ENCODE measurements at places on chromosomes 13 and 19.

GRCh38 chr13:50537029-50537428 is 306.5 kb downstream of the DLEU7 start:
- no peak for DNase-seq

GRCh38 chr13:43095771-43096719 is 72.7 kb downstream of the DNAJC15 start:
- no peak for DNase-seq

GRCh38 chr19:55433292-55433691 is 9.8 kb downstream of the SHISA7 start:
- no peak for DNase-seq

DNA sequence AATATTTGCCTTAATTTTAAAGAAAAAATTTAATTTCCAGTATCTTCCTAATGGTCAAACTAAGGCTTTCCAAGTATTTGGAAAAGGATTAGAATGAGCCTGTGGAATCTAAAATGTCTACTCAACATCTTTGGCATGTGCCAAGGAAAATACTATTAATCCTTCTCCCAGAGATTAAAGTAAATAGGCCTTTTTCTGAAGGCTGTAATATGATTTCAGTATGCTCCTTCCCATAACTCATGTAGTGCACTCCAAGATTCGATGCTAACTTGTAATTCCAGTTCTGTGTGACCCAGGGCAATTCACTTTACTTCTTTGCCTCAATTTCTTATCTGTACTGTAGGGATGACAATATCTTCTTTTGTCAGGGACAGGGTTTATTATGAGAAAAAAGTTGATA is 196.9 kb downstream of the ZIC5 start:
- DNase-seq: no peak

- no peak for DNase-seq
Measured at GRCh38 chr13:79775830-79776229, 294.9 kb downstream of the NDFIP2 start.

- DNase-seq: peak; percentile 39
Measured at GRCh38 chr19:45972081-45972946, 1.4 kb downstream of the NOVA2 start.

DNA sequence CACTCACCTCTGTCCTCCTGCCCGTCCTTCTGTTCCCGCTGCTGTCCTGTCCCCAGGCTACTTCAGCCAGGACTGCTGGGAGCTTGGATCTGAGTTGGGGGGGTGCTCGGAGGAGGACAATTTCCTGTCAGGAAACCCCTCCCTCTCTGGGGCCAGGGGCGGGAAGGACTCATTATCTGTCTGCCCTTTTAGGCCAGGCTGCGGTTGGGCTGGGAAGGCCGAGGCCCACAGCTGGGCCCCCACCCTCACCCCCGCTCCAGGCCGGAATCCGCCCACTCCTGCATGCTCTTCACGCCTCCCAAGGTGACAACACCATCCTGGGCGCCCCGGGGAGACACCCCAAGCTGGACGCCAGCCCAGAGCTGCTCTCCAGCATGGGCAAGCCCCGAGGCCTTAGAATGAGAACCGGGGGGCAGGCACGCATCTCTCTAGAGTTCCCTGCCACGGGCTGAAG is at the start of gene EXOC3L2:
EXOC3L2 (minus strand) TSS at position 74 of the 454 bp plus-strand sequence. CDS start 6,362 bp downstream, outside the sequence.
- no peak for DNase-seq

- DNase-seq: no peak
Measured at GRCh38 chr19:15330801-15331418, 1.4 kb downstream of the BRD4 start.

- peak; percentile 59 for DNase-seq
Measured at GRCh38 chr19:9847087-9847671, 12.1 kb downstream of the PIN1 start.

- peak; percentile 32 for DNase-seq
Measured at GRCh38 chr19:51354742-51355148, 11.4 kb downstream of the ETFB start.

GRCh38 chr19:30135797-30136196 is 193.8 kb downstream of the URI1 start:
- no peak for DNase-seq

DNA sequence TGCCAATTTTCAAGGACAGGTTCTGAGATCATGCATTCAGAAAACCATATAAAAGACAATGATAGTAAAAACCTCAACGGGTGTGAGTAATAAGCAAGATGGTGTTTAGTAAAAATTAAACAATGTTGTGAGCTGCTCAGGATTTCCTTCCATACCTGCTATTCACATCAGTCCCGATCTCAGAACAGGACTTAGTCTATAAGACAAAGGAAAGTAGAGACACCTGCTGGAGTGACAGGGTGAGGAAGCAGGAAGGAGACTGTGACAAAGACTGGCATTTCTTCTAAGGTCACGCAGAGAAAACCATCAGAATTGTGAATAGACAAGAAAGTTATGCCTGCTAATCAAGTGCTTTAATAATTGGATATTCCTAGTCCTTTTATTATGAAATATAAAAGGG is 648.0 kb downstream of the DACH1 start:
- DNase-seq: no peak

- DNase-seq: peak; percentile 59
Measured at GRCh38 chr19:1122972-1123363, 19.2 kb downstream of the GPX4 start.

GRCh38 chr13:23670793-23671192 is 100.6 kb downstream of the TNFRSF19 start:
- no peak for DNase-seq

DNA sequence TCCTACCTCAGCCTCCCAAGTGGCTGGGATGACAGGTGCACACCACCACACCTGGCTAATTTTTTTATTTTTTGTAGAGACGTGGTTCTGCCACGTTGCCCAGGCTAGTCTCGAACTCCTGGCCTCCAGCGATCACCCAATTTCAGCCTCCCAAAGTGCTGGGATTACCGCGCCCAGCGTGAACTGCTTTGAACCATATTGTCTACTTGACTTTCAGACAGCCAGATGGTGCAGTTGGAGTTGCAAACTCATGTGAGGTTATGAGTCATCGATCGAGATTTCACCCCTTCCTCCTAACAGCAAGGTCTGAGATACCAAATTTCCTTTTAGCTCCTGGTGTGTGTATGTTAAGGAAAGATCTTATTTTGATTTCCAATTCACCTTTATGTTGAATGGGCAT is 2.7 kb downstream of the SLC27A1 start:
- DNase-seq: no peak

- no peak for DNase-seq
Measured at GRCh38 chr13:99085808-99086266, 108.0 kb upstream of the DOCK9 start.

DNA sequence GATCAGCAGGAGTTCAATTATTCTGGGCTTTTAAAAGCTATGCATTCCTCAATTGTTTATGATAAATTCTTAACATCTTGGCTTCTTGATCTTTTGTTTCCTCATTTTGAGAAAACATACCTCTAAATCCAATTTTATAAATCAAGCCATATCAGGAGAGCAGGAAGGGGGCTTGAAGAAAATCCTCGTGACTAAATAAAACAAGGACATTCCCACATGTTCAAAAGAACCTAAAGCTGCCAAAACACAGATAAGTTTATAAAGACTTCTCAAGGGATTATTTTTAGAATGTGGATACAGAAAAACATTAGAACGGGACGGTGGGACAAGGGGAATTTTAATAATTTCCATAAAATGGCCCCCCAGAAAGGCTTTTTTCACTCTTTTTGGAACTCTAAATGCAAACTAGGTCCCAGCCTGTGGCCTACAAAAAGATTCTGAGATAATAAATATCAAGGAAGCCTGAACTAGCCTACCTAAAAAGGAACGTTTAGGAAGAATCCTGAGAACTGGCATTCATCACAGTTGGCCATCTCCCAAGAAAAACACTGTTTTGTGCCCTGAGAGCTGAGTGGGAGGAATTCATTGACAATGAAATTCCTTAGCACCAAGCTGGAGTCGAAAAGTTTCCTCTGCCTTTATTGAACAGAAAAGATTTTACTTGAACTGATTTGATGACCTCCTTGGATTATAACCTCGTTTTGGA is 30.1 kb downstream of the ZAR1L start:
- no peak for DNase-seq

DNA sequence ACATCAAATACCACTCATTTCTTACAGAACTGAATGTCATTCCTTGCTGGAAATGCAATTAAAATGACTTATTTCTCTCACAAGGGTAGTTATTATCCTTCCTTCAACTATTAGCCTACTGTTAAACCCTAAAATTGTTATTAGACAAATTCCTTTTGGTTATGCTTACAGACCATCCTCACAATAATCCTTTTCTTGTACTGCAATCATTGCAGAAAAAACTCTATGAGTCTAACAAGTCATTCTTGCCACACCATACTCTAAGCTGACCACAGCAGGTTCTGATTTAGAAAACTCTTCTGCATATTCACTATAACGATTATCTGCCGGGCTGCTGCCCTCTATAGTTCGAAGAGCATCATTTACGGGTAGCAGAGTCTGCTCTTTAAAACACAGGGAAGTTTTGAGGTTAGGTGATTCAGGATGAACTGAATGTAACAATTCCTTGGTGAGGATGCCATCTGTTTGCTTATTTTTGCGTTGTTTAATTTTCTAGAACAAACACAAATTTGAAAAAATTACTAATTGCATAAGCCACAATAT is 38.2 kb downstream of the MTMR6 start:
- no peak for DNase-seq

DNA sequence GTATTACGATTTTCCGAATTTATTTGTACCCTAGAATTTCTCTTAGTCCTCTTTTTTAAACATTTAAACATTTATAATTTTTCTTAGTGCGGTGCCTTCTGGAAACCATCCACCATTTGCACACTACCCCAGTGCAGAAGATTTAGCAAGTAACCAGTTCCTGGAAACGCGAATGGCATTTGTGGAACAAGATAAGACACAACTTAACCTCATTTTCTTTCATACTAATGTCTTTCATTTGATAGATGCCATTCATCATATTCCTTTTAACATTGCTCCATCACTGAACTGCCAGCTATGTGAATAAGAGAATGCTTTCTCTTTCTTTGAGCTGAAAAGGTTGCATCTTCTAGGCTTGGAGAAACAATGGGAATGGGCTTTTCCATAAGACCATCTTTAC is 6.8 kb downstream of the FRY start:
- no peak for DNase-seq

GRCh38 chr13:52707375-52707774 is 32.2 kb downstream of the CNMD start:
- DNase-seq: no peak

DNA sequence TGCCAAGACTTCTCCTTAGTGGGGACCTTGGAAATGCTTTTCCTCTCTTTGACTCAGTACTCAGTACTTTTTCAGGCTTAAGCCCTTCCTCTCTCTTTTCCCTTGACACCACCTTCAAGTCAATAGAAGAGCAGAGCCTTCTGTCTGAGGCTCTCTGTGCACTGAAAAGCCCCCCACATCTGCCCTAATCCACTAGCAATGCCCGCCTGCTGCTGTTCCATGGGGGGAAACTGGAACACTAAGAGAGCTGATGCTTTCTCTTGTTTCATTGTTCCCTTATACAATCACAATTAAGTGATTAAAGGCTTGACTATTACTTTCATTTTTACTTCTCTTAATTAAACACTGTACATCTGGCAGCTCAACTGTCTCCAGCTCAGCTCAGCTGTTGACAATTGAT is 254.5 kb downstream of the SLITRK6 start:
- DNase-seq: no peak

DNA sequence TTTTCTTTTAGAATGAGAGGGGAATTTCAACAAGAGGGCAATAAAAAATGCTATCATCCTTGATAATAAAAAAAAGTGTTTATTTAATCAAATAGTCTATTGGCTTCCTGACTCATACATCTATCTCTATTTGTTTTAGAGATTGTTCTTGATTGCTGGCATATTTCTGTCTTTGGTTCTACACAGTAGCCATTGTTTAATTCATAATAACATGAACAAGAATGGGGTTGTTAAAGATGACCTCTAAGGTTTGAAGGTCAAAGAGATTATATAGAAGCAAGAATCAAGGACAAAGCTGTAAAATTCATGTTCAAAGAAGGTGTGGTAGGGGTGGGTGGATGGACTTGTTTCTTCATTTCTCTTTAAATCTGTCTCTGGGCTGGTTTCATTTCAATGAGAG is 166.0 kb upstream of the KLF12 start:
- no peak for DNase-seq

DNA sequence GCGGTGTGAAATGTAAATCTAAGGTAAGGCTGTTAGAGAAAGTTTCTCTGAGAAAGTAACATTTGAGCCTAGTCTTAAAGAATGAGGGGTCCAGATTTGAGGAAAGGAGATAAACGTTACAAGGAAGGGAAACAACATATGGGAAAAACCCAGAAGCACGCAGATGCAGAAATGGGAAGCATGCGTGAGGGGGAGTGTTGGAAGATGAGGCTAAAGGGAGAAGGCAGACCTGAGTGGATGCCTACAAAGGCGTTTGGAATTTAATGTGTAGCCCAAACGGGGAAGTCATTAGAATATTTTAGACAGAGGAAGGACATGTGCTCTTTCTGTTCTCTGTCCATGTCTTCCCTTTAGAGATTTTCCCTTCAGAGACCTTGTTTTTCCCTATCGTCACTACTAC is 61.0 kb downstream of the TPT1 start:
- no peak for DNase-seq

GRCh38 chr13:48159401-48159800 is 64.5 kb upstream of the MED4 start:
- no peak for DNase-seq

GRCh38 chr19:7701654-7702457 is at the start of gene FCER2:
FCER2 (minus strand) TSS chr19:7702131; CDS start chr19:7699760, 2,371 bp downstream.
- no peak for DNase-seq

DNA sequence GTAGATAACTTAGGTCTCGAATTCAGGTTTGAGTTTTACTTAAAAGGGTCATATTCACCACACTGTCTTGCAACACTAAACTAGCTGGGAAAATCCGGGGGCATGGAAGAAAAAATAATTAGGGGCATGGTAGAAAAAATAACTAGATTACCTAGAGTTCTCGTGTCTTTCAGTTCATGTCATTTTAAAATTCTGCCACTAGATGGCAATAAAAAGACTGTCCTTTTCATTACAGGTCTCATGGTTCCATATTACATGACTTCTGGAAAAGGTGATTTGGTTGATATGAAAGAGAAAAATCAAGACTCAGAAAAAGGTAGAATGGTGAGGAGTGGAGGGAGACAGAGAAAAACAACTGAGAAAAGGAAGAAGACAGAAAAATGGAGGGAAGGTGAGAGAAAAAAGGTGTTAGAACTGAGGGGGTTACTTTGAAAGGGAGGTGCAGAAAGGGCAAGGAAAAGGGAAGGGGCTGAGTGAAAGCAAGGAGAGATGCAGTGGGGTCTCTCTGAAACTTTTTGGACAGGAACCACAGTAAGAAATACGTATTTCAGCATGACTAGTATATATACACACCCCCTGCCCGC is 299.0 kb downstream of the KLF12 start:
- no peak for DNase-seq

DNA sequence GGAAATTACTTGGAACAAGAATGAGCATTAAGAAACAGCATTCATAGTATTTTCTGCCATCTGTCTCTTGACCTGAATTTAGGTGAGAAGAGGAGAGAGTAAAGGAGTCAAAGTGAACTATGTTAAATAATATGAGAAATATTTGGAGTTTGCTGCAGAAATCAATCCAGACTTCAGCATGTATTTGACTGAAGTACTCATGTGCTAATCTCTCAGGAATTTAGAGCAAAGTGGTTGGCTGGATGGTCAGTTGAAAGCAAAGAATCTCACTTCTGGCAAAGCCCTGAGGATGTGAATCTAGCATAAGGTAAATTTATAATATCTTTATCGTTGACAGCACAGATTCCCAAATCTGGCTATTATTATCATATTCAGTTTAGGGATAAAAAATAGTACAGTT is 394.3 kb downstream of the PCDH17 start:
- no peak for DNase-seq

- no peak for DNase-seq
Measured at GRCh38 chr19:16654140-16654539, 5.8 kb downstream of the SMIM7 start.
